ENCODE measurements at places on chromosomes 2 and 18. TPM values are rescaled to one million over a fixed set of nuclear protein-coding genes. Genes with fewer than 3 reads are reported as not detected.

GRCh38 chr2:46461709-46462171 is 17.6 kb upstream of the TMEM247 start:
- no peak for DNase-seq

DNA sequence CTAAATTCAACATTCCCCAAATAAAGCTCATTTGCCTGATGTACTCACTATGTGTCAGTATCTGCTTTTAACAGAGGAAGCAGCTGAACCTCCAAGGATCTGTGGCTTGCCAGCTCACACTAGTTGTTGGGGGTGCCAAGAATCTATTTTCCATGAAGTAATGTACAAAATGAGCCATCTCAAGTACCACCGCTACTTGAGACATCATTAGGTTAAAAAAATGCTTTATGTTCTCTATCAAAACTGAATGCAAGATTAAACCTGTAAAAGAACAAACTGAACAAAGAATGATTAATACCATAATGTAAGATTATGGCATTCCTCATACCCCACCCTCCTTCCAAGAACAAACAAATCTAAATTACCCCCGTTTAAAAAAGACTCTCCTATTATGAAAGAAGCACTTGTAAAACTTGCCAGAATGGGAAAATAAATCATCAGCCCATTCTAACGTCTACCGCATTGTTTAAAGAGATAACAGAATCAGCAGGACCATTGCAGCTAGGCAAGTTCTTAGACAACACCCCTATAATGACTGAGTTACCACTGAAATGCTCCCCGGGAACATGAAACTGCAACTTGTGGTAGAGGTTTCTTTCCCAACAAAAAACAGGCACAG is 471.6 kb downstream of the DLGAP1 start:
- peak; percentile 91 for DNase-seq

DNA sequence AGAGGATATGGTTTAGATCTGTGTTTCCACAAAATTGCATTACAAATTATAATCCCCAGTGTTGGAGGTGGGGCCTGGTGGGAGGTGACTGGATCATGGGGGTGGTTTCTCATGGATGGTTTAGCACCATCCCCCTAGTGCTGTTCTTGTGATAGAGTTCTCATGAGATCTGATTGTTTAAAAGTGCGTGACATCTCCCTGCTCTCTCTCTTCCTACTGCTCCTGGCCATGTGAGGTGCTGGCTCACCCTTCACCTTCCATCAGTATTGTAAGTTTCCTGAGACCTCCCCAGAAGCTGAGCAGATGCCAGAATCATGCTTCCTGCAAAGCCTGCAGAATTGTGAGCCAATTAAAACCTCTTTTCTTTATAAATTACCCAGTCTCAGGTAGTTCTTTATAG is 33.1 kb downstream of the LHCGR start:
- DNase-seq, result no peak

DNA sequence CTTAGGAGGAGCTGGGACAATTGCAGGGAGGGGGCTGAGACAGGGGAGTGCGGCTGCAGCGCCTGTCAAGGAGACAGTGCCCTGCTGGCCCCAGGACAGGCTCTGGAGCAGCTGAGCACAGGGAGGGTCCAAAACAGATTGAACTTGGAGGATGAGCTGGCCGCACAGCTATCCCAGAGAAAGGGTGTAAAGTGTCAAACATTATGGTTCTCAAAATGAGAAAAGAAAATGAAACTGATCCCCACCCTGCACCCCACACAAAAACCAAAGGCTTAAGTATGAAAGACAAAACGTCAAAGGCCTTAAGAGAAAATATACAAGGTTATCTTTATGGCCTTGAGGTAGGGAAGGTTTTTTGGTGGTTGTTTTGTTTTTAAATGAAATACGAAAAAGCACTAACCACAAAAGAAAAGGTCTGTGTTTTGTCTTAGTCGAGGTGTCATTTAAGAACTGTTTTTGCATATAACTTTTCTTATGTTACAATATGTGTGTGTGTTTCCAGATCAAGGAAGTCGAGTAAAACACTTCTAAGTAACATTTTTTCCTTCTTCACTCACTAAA is 111.8 kb downstream of the HDAC4 start:
- no peak for DNase-seq

MAP4K4 gene
- total RNA-seq, result 130 TPM

GRCh38 chr2:215052404-215052803 is 86.0 kb downstream of the ABCA12 start:
- no peak for DNase-seq

- DNase-seq, result no peak
Measured at GRCh38 chr18:71442731-71443141, 1101.4 kb downstream of the CBLN2 start.

LYPD6 gene
- total RNA-seq, result 0.90 TPM
